Activated B cell treated with CpG ODN at 0.5 μM for 24 hours (primary cell): ENCODE measurements at places on chromosomes 7 and 10.

DNA sequence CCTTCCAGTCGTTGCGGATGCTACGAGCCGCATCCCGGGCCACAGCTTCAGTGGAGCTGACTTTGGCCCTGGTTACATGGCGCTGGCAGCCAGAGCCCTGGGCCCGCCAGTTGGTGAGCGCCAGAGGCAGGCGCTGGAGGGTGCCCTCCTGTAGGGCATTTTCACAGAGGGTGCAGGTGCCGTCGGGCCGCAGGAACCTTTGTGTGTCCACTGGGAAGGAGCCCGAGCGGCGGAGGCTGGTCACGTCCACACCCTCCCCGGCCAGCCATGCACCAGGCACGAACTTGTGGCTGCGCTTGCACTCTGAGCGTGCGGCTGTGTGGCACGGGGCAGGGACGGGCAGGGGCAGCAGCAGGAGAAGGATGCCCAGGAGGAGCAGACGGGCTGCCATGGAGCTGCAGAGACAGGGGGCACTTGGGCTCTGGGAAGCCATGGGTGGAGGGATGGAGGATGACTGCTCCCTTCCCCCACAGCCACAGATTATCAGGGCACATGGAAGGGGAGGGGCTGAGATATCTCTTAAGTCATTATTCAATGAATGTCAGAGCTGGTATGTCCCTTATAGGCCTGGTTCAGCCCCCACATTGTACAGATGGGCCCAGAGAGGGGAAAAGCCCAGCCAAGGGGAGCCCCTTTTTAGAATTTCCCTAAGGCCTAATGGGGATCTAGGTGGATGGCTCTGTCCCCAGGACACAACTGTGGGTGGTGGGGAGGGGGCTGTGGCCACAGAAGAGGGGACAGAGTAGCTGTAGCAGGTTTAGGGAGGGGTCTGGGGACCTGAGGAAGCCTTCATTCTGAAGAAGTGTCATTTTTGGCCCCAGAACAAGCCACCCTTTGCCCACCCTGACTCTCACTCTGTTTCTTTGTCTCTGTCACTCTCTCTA is 1.8 kb downstream of the PRF1 start:
- no peak for DNase-seq

- DNase-seq, result no peak
Measured at GRCh38 chr10:103549349-103549685, 55.8 kb downstream of the NEURL1 start.

- no peak for DNase-seq
Measured at GRCh38 chr7:34652809-34653208, 5.2 kb upstream of the NPSR1 start.

DNA sequence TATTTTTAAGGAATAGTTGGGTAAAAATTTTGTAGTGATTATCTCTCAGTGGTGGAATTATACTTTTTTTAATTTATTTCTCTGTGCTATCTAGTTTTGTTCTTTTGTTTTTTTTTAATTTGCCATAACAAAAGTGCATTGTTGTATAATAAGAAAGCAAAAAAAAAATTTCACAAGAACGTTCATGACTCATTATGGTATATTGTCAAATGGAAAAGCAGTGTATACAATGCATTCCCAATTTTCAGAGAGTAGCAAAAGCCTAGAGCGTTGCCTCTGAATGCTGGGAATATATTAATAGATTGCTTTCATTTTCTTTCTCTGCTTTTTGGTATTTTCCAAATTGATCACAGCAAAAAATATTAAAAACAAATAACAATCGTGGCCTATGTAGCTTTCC is 46.3 kb upstream of the GPAM start:
- no peak for DNase-seq

- DNase-seq, result peak; percentile 22
Measured at GRCh38 chr10:88934900-88935672, 17.5 kb downstream of the ACTA2 start.

DNA sequence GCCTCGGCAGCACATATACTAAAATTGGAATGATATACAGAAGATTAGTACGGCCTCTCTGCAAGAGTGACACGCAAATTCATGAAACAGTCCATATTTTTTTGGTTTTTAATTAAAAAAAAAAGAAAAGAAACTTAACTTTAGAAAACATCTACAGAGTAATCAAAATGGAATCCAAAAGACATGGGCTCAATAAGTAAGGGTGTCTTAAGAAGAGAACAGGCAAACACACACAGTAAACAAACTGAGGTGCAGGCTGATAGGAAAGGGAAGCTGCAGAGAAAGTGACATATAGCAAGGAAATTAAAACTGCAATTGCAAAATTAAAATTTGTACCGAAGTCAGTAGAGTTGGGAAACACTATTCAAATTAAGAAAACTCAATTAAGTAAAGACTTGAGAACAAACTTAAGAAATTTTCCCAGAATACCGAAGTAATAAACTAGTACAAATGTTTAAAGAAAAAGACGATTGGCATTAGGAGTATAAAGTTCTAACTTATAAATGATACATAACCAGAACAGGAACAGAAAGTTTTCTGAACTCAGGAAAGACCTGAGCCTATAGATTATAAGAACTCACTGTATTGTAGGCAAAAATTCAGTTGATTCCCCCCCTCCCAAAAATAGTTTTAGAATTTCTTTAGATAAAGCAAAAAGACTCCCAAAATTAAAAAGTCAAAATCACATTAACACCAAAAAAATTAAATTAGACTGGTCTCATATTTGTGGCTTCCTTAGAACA is 16.3 kb downstream of the MTPN start:
- DNase-seq, result no peak
